Activated T-helper 1 cell treated with anti-CD3 and anti-CD28 coated beads, Interleukin-2, amount 50 U/mL, for 16 hours (primary cell): ENCODE measurements at places on chromosomes 5 and 9.

DNA sequence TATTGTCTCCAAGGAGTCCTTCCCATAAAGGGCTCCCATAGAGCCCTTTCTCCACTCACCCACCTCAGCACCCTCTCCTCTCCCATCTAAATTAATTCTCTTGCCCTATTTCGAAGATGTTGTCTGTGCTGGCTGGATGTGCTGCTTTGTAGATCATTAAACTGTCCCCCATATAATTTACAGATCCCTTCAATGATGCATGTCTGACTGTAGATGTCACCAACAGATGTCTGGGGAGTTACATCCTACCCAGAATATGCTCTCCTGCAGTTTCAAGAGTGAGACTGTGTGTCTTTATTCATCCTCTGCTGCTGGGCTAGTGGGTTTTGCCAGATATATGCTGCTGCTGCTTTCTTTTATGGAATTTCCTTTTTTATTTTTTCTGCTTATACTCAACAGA, 351.2 kb downstream of the MLLT3 start:
- DNase-seq, result no peak

- no peak for DNase-seq
Measured at GRCh38 chr5:1336749-1337488, 8.0 kb downstream of the CLPTM1L start.

DNA sequence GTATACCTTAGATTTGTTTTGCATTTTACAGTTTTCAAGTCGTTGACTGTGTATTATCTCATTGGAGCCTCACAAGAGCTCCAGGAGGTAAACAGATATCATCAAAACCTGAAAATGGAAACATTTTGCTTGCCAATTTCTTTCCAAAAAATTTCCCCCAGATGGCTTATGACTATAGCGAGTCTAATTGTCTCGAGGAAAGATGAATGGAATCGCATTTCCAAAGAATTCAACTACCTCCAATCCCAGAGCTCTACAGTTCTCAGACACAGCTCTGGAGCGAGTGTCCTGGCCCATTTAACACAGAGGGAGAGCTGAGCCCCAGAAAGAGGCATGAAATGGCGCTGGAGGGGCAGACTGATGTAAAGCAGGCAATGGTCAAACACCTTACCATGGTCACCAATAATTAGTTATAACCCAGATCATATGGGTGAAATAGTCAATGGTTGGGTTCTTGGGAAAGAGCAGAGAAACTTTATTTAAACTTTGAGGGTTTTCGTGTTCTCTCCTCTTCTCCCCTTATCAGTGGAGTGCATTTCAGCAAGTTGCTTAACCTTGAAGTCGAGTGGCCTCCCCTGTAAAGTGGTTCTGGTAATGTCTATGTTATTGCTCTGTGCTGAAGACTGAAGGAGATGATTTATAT, 168.2 kb downstream of the ZDHHC21 start:
- no peak for DNase-seq

DNA sequence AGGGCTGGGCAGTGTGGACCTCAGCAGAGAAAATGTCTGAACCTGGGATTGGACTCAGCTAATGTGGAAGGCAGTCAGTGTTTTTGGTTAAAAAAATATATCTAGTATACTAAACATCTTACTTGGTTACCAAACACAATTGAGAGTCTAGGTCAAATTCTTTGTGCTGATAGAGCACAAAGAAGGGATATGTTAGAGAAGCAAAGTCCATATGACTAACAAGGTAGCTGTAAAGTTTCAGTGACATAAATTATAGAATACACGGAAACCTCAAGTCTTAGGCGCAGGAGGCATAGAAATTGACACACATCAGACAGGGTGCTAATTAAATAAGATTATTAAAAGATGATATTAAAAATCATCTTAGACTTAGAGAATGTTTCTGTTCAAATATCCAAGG, 718.3 kb downstream of the TLR4 start:
- DNase-seq, result no peak

GRCh38 chr9:86341007-86341491, 13.2 kb downstream of the TUT7 start:
- no peak for DNase-seq

GRCh38 chr9:94881940-94882339, 155.4 kb downstream of the AOPEP start:
- DNase-seq, result no peak

- no peak for DNase-seq
Measured at GRCh38 chr5:171801839-171802238, 16.2 kb downstream of the SMIM23 start.

DNA sequence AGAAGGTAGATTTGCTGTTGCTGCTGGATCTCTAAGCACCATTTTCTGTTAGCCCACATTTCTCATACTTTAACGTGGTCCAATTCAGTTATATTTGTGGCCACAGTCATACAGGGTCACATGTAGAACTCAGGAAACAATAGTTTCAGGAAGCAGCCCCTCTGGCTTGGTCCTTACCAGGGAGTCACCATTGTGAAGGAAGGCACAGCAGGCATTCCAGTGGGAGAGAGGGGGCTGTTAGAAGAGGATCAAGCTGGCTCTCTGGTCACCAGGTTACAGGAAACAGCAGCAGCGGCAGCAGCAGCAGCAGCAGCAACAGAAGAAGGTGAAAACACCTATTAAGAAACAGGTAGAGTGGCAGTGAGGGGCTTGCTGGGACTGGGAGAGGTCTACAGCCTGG, 14.5 kb downstream of the C9orf43 start:
- DNase-seq, result no peak

GRCh38 chr5:36943584-36943983, 67.0 kb downstream of the NIPBL start:
- DNase-seq, result no peak

DNA sequence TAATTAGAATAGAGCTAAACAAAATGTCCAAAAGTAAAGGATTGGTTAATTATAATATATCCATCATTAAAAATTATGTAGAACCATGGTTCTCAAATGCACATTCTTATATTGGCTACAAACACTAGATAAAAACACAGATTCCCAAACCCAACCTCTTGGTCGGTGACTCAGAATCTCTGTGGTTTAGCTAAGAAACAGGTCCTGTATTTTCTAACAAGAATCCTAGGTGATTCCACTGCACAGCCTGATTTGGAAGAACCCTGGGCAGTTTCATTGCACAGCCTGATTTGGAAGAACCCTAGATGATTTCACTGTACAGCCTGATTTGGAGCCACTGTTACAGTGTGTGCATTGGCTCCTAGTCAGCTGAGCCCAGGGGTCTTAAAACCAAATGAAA, 67.9 kb downstream of the KIAA1958 start:
- DNase-seq, result no peak

GRCh38 chr5:89457411-89458331, 574.7 kb upstream of the MEF2C start:
- DNase-seq, result no peak

- DNase-seq, result no peak
Measured at GRCh38 chr5:170411100-170411499, 21.9 kb upstream of the KCNMB1 start.

DNA sequence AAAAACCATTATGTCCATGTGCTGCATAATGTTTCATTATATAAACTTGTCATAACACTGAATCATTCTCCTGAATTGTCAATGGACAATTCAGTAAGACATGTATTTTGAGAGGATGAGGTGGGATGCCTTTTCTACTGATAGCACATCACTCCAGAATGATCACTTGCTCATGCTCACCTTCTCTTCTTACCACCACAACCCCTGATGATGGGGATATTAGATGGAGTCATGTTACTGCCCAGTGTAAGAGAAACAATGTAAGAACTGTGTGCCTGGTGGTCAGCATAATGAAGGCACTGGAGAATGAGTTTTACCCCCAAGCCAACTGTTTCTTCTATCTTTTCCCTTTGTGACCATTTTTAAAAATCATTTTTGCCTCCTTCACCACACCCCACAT, 198.8 kb downstream of the ADAMTSL1 start:
- DNase-seq, result no peak

DNA sequence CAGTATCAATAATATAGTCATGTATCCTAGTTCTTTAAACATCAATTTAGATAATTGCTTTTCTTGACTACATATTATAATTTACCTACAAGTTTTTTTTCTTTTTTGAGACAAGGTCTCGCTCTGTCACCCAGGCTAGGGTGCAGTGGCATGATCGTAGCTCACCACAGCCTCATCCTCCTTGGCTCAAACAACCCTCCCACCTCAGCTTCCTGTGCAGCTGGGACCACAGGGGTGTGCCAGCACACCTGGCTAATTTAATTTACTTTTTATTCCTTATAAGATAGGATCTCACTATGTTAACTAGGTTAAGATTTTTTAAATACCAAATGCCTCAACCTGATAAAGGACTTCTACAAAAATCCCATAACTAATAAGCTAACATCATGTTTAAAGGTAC, 21.1 kb downstream of the UIMC1 start:
- DNase-seq, result no peak

- no peak for DNase-seq
Measured at GRCh38 chr5:59485629-59486439, 407.7 kb downstream of the PDE4D start.

DNA sequence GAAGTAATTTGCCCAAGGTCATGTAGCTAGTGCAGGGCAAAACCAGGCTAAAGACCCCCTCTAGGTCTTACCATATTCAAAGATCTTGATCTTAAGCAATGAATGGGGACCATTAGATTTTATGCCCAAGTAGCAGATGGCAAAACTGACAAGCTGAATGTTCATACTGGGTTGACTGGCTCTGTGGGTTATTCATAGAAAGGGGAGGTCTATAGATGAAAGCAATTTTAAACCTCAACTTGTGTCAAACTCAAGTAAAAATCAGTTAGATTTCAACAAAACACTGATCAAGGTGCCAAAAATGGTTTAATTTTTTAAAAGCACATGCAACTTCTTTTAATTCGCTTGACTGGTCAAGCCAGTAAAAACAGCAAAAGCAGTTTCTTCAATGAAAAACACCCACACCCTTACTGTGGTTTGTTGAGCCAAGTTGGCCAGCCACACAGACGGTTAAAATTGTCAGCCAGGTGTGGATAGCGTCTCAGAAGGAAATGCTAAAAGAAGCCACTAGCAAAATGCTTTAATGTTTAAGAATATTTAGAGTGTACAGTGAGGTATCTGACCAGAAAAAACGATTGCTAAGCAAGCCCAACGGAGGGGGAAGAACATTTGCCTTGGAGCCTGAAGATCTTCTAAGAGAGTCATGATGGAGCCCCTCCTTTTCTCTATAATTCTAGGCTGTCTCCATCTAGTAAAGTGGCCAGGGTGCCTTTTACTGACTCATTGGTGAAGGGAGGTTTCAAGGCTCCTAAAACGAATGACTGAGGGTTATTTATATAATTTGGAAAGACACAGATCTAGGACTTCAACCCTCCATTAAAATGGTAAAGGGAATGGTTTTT, 539.6 kb upstream of the CLINT1 start:
- DNase-seq, result no peak

GRCh38 chr9:77546376-77546950, 101.7 kb downstream of the GNA14 start:
- DNase-seq, result no peak

DNA sequence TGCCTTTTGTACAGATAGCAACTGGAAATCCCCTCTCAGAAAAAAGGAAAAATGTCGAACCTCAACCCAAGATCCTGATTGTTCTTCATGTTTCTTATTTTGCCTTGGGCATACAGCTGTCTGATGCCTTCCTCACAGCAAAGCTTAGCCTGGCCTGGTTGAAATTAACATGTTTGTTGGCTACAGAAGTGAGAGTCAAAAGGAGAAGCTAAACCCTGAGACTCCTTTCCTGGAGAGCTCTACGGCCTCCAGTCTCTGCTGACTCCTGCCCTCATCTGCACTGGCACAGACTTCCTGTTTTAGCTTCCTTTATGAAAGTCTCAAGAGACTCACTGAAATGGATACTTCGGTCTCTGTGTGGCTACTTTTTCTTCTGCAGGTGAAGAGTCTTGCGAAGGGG, 186.7 kb downstream of the PARP8 start:
- no peak for DNase-seq

DNA sequence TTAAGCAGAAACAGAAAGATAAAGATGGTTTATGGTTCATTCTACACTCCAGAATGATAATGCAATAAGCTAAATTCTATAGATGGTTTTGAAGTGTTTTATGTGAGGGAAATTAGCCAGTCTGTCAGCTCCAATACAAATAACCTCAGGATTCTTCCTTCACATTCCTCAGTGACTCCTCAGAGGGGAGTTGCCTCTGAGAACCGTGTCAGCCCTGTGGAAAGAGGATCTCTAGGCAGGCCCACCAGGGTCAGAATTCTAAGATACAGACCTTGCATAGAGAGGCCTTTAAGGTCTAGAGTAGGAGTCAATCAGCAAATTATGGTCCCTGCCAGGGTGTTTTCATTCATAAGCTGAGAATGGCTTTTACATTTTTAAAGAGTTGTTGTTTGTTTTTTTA, 26.6 kb downstream of the RUSC2 start:
- DNase-seq, result no peak

GRCh38 chr9:71924576-71924975, 13.1 kb downstream of the C9orf85 start:
- no peak for DNase-seq

GRCh38 chr5:38468202-38468673, 88.2 kb downstream of the LIFR start:
- no peak for DNase-seq

DNA sequence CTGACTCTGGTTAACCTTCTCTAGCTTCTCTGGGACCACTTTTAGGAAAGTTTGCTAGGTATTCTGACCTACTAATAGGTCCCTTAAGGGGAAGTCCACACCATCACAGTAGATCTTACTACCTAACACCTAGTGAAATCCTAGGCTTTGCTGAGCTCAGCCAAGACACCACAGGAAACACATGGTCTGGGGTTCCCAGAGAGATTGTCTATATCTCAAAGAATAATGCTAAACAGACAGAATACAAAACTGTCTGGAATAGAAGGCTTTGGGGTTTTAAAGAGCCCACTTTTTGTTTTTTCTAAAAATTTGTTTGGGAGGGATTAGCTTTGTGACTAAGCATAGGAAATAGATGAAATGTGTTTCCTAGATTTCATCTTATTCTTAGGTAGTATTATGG, 395.1 kb downstream of the ARHGEF28 start:
- no peak for DNase-seq
